ENCODE measurements at places on chromosomes 4 and X.
A peak's percentile ranks its signal among the peaks of the same experiment; 100 is the strongest.

GRCh38 chr4:139919521-139919920 is 234.5 kb downstream of the MAML3 start:
- DNase-seq = no peak

DNA sequence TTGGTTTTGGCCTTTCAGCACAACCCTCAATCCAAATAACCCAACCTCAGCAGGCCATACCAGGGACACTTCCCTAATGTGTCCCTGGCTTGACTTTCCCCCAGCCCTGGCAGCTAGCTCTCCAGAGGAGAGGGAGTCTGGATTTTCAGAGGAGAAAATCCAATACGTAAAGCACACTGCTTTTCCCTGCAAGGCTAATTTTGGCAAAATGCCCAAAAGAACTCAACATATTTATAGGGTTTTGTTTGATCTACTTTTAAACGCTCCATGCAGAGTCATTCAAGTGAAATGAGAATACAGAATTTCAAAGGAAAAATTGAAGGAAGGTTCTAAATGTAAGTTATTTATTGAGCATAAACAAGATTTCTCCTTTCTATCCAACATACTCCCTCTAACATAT is 167.2 kb downstream of the SH3KBP1 start:
- DNase-seq = no peak

GRCh38 chr4:77372375-77372774 is 215.4 kb downstream of the CCNG2 start:
- no peak for DNase-seq

GRCh38 chr4:113825272-113825671 is 63.7 kb upstream of the CAMK2D start:
- DNase-seq = peak; percentile 58

- no peak for DNase-seq
Measured at GRCh38 chr4:109875106-109875505, 27.2 kb downstream of the LRIT3 start.
